NCI-H524 treated with DMSO at 0.1 percent for 48 hours (cell line): ENCODE measurements at places on chromosomes 2 and 18.

- DNase-seq: no peak
These were observed 42.5 kb downstream of the TEX44 start for GRCh38 chr2:231634951-231635875.

GRCh38 chr2:230797515-230798495 is 66.9 kb upstream of the ITM2C start:
- DNase-seq: no peak

DNA sequence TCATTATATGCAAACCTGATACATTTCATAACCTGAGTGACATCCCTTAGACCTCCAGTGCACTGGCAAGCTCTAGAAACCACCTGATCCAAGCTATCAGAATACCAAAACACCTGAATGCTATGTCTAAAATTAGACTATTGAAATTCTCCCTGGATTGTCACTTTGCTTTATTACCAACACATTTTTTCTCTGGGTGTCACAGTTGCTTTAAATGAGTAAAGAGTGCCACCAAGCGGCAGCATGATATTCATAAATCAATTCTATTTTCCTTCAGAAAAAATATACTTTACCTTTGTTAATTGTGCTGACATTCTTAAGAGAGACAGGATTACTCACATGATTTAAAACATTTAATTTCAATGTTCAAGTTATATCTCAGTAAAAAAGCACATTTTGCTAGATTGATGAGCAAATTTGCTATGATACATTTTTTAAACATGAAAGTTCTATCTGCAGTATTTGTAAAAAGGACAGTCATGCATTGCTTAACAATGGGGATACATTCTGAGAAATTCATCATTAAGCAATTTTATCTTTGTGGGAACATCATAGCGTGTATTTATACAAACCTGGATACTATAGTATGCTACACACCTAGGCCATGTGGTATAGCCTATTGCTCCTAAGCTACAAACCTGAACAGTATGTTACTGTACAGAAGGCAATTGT is 338.4 kb upstream of the SLC39A10 start:
- DNase-seq: peak; percentile 3

DNA sequence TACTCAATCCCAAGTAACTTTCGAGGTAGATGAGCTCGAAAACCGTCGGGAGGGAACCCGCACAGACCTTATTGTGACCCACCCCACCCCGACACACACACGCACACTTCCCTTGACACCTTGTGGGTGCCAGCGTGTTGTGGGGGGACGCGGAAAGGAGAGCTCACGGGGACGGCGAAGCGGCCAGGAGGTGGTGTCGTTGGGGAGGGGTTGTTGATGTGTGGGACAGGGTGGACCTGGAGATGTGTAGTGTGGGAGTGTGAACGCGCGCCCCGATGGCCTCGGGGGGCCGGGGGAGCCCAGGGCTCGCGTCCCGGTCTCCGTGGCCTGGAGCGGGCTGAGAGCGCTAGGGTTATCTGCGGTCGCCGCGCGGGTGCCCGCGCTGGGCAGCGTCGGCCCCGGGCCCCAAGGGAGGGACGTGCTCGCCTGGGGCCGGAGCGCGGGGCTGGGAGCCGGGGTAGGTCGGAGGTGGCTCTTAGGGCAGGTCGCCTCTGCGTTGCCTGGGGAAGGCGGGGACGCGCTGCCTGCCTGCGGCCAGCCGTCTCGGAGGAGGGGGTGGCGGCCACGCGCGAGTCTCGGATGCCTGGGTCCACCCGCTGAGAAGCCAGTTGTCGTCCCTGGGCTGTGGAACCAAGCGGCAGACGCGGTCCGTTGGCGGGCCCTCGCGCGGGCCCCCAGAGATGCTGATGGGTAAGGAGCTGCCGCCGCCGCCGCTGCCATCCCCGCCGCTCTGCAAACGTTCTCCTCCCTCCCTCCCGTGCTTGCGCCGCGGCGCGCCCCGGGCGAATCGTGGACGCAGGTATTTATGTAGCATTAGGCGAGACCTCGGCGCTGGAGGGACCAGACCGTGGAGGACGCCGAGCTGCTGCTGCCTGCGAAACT is 1.6 kb downstream of the KLHL29 start:
- DNase-seq: no peak

- no peak for DNase-seq
These were observed 136.1 kb downstream of the NEDD4L start for GRCh38 chr18:58180172-58180571.

GRCh38 chr18:38297910-38298309 is 732.3 kb upstream of the CELF4 start:
- DNase-seq: peak; percentile 68

GRCh38 chr2:218043701-218044109 is 25.3 kb upstream of the RUFY4 start:
- DNase-seq: no peak

DNA sequence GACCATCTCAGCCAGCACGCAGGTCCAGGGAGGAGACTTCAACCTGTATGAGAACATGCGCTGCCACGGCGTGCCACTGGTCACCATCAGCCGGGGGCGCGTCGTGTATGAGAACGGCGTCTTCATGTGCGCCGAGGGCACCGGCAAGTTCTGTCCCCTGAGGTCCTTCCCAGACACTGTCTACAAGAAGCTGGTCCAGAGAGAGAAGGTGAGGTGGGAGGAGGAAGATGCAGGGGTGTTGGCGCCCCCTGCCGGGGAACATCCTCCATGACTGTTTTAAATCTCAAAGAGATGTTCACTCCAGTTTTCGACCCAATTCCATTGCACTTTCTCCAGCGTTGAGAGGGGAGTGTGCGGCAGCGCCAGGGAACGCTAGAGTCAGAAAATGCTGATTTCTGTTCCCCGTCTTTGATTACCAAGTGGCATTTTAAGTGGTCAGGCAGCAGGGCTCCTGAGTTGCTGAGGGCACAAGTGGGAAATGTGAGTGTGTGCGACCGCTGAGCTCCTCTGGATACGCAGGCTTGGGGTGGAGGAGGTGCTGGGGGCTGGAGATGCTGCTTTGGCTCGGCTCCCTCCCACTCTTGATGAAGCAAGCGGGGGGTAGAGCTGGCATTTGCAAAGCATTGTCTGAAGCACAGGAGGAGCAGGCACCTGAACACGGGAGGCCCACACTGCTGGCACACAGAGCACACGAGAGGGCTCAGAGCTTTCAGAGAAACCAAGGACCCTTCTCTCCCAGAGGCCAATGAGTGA is 27.7 kb upstream of the MAPRE3 start:
- no peak for DNase-seq

GRCh38 chr18:7577706-7578105 is 10.6 kb downstream of the PTPRM start:
- no peak for DNase-seq

GRCh38 chr2:43184339-43184895 is 42.0 kb downstream of the ZFP36L2 start:
- no peak for DNase-seq

GRCh38 chr18:77896586-77897252 is 647.1 kb downstream of the GALR1 start:
- no peak for DNase-seq

DNA sequence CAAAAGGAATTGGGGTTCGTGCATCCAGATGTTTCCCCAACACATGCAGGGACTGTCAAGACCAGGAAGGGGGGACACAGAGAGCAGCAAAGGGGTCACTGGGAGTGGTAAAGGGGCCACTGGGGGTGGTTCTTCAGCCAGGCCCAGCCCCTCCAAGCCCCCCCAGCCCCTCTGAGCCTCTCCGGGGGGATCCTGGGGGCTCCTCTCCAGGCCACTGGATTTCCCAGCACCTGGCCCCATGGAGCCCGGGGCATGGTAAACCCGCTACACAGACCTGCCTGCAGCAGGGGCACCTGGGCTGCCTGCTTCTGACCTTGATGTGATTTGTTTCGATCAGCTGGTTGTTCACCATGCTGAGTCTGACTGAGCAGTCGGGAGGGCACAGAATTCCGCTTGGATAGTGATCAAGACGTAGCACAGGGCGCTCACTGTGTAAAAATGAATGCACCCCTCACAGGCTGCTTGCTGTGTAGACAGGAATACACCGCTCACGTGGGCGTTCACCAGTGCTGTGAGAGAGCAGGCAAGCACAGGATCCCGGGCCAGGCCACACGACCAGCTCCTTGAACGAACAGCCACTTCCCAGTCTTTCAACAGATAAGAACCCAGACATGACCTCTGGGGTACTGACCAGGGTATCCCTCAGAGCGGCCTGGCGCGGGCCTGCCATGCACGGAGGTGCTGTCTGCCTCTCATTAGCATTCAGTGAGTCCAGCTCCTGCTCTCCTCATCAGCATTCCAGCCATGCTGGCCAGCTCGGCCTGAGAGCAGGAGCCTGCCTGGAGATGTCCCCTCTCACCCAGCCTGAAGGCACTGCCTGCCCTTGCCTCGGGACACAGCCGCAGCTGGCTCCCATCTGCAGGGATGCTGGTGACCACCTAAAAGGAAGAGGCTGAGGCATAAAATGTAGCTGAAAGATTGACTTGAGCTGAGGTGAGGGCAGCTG is 73.3 kb upstream of the OTOS start:
- DNase-seq: no peak

DNA sequence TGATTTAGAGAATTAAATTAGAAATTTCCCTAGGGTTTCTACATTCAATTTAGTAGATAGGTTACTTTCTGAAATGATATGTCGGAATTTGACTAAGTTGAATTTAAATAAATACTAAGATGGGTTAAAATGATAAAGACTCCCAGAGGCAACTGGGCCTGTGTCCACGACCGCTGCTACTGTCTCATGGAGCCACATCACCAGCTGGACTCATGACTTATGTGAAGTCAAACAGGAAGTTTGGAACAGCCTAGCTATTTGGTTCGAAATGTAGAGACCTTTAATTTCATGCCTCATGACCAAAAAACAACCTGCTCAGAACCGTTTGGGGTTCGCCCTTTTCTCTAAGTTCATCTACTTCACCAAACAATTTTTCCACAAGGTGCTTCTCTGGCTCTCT is 22.2 kb downstream of the GRHL1 start:
- DNase-seq: no peak

- DNase-seq: no peak
These were observed 136.1 kb upstream of the NOSTRIN start for GRCh38 chr2:168666339-168666738.

GRCh38 chr2:217468042-217468830 is 534.6 kb downstream of the TNS1 start:
- DNase-seq: no peak

DNA sequence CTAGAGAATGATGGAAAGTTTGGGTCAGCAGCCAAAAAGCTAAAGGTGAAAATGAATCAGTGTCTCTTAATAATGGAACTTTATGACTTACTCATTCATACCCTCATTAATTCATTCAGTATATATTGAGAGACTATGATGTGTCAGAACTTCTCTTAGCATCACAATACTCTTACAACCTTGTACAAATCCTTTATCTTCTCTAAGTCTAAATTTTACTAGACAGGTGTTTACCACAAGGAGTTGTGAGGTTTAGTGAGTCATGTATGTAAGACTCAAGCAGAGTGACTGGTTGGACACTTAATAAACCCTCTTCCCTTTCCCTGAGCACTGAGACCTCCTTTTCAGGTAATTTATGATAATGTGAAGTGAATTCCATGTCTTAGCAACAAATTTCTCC is 129.6 kb downstream of the PPP1R1C start:
- DNase-seq: no peak

- no peak for DNase-seq
These were observed 209.0 kb downstream of the FAM210A start for GRCh38 chr18:13517369-13517768.

- DNase-seq: no peak
These were observed 235.9 kb downstream of the SUCLG1 start for GRCh38 chr2:84223191-84223590.
